Smooth muscle cell of trachea (primary cell): ENCODE measurements at places on chromosomes 2 and 18. TPM values are rescaled to one million over a fixed set of nuclear protein-coding genes. Genes with fewer than 3 reads are reported as not detected.

USP40 gene
- total RNA-seq = 31.3 and 38.5 TPM in 2 replicates

TGFA gene
- total RNA-seq = 0.73 TPM in 1 of 2 replicates, not detected in the other

NDUFV2 gene
- total RNA-seq = 98.1 and 148 TPM in 2 replicates

C2orf66 gene
- 0.17 and 0.29 TPM in 2 replicates for total RNA-seq

C1QL2 gene
- not detected in 2 replicates for total RNA-seq

STRADB gene
- total RNA-seq = 45.1 and 55.1 TPM in 2 replicates

FNDC4 gene
- total RNA-seq = 21.7 and 34.7 TPM in 2 replicates

ELP2 gene
- 110 and 123 TPM in 2 replicates for total RNA-seq

PKDCC gene
- 55.1 and 129 TPM in 2 replicates for total RNA-seq

LOXHD1 gene
- total RNA-seq = not detected in 2 replicates

MROH2A gene
- not detected in 2 replicates for total RNA-seq

LAMA3 gene
- 7.4 and 13.2 TPM in 2 replicates for total RNA-seq

KIF5C gene
- total RNA-seq = 0.50 and 0.58 TPM in 2 replicates

KLHL14 gene
- not detected in 2 replicates for total RNA-seq

PAX3 gene
- total RNA-seq = not detected in 2 replicates

CLIP4 gene
- 63.6 and 85.7 TPM in 2 replicates for total RNA-seq

BARD1 gene
- 14.9 and 37.8 TPM in 2 replicates for total RNA-seq

MRPL44 gene
- total RNA-seq = 26.3 and 33.9 TPM in 2 replicates

CD8B gene
- total RNA-seq = not detected in 2 replicates

MAP3K20 gene
- total RNA-seq = 88.3 and 97.6 TPM in 2 replicates
